ENCODE measurements at places on chromosomes 6 and 20.

- DNase-seq: no peak
These were observed 40.8 kb upstream of the ZNFX1 start for GRCh38 chr20:49318430-49319207.

DNA sequence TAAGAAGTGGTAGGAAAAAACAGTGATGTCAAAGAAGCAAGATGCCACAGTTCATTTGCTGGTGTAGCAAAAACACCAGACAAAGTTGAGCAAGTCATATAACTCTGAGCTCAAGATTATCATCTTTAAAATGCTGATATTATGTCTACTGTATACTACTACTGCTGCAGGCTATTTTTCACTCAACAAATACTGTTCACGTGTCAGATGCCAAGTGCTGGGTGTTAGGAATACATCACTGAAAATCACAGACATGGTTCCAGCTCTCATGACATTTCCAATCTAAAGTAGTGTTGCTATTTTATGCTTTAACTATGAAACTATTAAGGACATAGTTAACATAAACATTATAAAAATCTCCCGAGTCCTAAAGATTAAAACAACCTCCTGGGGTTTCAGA lies 163.0 kb downstream of the NKAIN2 start:
- no peak for DNase-seq

- DNase-seq: no peak
These were observed 81.4 kb downstream of the TSHZ2 start for GRCh38 chr20:53053595-53053994.

DNA sequence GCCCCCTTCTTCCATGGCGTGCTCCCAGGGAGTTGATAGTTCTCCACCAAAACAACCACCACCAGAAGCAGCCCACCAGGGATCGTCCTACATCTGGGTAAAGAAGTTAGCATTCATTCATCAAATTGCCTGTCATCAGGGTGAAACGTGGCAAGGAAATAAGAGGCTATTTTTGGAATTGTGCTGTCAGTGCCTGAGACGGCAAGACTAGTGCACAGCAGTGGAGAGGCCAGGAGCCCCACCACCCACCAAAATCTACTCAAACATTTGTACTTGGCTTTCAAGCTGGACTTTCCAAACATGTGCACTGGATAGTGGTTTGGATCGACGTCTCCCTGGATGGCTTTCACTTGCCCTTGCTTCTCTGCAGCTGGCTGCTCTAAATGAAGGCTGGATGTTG lies 44.8 kb downstream of the TXNDC5 start:
- no peak for DNase-seq

GRCh38 chr6:3186974-3187382 lies 29.6 kb upstream of the TUBB2A start:
- DNase-seq: no peak

GRCh38 chr20:51469578-51470498 lies 72.7 kb downstream of the NFATC2 start:
- no peak for DNase-seq

DNA sequence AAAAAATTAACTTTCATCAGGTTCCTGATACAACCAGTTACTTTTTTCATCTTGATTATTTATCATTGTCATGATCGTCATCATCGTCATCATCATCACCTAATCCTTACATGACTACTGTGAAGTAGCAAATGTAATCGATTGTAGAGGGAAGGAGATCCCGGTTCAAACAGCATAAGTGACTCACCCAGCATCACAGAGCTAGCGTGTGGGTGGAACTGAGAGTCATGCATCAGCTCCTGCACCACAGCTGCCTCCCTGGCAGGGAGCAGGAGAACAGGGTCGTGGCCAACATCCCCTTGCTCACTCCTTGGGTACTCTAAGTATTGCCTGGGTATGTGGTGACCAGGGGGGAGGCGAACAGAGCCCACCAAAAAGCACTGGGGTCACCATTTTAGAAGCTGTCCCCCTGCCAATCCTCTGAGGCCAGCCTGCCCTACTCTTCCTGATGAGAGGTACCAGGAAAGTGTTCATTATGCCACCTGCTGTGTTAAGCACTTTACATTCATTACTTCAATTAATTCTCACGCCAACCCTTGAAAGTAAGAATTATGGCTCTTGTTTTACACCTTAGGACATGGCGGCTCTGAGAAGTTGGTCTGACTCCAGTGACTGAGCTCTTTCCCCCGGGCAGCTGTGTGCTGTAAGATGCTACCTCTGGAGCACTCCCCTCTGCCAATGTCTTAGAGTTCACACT lies 425.2 kb downstream of the CD83 start:
- DNase-seq: no peak

DNA sequence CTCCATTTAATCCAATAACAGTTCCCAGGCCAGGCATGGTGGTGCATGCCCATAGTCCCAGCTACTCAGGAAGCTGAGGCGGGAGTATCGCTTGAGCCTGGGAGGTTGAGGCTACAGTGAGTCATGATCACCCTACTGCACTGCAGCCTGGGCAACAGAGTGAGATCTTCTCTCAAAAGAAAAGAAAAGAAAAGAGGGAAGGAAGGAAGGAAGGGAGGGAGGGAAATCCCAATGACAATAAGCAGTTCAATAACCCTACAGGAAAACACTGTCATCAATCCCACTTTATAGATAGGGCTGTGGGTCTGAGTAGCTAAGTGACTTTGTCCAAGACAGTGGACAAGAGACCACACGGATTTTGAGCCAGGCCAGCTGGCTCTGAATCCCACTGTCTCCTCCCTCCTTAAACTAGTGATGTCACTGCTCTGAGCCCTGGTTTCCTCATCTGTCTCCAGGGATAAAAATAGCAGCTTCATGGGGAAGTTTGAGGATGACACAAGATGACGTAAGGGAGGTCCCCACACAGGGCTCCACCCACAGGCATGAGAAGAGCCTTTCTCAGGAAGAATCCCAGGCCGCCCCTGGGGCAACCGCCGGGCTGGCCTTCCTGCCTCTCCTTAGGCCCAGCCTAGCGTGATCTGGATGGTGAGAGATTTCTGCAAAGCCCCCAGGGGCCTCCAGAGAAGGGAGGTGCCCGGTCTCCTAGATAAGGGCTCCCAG lies 7.2 kb upstream of the TRIB3 start:
- DNase-seq: no peak

DNA sequence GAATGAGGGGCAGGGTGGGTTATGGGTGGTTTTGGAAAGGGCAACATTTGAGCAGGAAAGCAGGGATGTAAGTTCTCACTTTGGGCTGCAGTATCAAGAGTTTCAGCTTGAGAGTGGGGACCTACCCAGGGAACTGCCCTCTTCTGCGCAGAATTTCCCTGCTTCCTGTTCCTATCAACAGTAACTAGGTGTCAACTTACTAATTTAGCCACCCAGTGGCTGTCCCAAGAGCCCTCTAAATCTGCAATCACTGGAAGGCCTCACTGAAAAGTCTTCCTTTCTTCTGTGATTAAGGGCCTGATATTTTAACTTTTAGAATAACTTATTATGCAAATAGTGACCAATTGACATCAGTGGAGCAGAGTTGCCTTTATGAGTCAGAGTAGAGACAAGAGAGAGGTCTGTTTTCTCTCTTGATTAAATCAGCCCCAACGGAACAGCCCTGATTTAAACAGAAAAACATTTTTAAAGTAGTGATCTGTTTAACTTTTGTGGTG lies 118.2 kb upstream of the RIPOR2 start:
- DNase-seq: peak; percentile 46

- DNase-seq: no peak
These were observed 31.3 kb upstream of the SLCO4A1 start for GRCh38 chr20:62611012-62611411.

GRCh38 chr6:121855521-121855920 lies 420.1 kb downstream of the GJA1 start:
- DNase-seq: no peak

DNA sequence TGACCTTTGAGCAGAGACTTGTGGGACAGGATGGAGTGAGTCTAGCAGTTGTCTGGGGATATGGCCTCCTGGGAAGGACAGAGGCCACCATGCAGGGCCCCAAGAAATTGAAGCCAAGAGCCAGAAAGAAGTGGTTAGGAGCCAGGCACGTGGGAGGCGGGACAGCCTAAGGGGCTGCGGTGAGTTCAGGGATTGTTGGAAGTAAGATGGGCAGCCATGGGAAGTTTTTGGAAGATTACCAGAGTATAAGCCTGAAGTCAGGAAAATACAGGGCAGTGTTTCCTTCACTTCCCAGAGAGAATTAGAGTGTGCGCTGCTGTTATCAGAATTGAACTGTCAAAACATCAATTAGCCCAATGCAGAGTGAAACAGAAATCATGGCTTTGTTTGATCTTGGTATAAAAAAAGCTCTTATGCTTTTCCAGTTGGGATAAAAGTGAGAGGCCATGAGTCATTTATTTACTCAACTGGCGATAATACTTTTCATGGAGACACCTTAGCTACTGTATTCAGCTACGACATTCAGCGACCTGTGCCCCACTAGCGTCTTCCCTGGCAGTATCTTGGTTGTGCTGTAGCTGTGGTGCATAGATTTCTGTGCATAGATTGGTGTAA lies 66.9 kb downstream of the PHACTR2 start:
- no peak for DNase-seq

DNA sequence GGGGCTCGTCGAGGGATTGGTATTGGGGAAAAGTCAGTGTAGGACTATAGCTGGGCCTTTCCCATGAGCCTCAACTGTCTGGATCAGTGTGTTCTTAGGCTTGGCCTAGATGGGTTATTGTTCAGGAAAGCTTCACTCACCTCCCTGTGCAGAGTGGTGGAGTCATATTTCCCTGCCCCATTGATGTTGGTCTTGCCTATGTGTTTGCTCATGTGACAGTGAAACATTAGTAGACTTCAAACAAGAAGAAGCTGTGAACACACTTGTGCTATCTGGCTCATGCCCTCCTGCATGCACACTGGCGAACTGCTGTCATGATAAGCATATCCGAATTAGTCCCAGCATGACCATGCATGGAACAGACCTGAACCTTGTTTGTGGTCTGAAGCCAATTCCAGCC lies 171.1 kb downstream of the DHX35 start:
- DNase-seq: no peak

DNA sequence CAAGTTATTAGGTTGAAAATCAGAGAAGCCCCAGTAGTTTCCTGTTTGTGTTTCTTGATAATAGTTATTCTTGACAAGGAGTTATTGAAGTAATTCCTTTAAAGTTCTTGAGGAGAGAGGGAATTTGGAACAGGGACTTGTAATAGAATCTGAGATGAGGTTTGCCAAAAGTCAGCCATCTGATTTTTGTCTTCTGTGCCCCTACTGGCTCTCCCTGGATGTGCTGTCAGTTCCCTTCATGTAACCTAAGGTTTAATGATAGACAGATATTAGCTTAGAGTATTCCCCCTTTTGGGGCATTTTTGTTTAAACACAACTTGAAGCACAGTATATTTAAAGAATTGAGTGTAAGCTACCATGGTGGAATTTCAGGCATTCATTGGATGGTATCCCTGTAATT lies 71.4 kb downstream of the CARMIL1 start:
- DNase-seq: no peak

- no peak for DNase-seq
These were observed 54.3 kb downstream of the PPP1R14C start for GRCh38 chr6:150196942-150197745.

- no peak for DNase-seq
These were observed 27.4 kb upstream of the APCDD1L start for GRCh38 chr20:58542411-58543095.
